Stimulated activated CD8-positive, alpha-beta memory T cell treated with anti-CD3 and anti-CD28 coated beads, Interleukin-7, amount 100 ng/mL, for 1 hour (primary cell): ENCODE measurements at places on chromosomes 12 and 14.

- DNase-seq, result no peak
Measured at GRCh38 chr12:91249518-91250272, 67.1 kb upstream of the DCN start.

DNA sequence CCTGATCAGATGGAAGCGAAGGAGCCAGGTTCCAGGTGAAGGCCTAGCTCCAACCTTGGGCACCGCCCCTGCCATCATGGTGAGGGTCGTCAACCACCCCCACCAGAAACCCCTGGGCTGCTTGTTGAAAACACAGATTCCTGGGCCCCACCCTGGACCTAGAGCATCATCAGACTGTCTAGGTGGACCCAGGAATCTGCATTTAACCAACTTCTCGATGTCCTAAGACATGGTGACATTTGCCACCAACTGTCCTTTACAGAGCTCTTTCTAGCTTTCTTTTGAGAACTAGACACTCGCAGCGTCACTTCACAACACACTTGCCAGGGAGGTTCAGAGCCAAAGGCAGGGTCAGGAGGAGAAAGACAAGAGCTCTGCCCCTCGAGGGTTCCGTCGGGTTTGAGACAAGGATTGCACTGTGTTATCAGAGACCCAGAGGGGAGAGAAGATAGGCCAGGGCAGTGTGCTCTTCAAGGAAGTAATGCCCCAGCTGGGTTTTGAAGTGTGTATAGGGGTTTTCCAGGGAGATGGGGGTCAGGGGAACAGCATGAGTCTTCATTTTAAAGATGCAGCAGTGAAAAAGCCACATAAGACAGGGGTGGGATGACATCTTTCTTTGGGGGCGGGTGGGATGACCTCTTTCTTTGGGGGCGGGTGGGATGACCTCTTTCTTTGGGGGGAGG lies 24.6 kb downstream of the RFLNA start:
- no peak for DNase-seq

DNA sequence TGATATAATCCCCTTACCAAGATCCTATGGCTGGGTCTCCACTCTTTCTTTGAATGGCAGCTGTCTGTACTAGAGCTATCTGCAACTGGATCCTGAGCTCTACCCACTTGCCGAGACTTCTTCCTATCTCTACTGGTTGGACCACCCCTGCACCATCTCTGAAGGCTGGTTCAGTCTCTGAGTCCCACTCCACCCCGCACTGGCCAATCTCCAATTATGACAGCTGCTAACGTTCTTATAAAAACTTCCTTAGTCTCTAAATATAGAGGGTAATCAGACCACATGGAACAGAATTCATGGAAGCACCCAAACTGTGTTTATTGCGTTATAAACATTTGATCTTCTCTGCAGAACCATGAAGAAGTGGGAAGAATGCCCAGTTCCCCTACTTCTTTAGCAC lies 186.6 kb upstream of the EEA1 start:
- no peak for DNase-seq

DNA sequence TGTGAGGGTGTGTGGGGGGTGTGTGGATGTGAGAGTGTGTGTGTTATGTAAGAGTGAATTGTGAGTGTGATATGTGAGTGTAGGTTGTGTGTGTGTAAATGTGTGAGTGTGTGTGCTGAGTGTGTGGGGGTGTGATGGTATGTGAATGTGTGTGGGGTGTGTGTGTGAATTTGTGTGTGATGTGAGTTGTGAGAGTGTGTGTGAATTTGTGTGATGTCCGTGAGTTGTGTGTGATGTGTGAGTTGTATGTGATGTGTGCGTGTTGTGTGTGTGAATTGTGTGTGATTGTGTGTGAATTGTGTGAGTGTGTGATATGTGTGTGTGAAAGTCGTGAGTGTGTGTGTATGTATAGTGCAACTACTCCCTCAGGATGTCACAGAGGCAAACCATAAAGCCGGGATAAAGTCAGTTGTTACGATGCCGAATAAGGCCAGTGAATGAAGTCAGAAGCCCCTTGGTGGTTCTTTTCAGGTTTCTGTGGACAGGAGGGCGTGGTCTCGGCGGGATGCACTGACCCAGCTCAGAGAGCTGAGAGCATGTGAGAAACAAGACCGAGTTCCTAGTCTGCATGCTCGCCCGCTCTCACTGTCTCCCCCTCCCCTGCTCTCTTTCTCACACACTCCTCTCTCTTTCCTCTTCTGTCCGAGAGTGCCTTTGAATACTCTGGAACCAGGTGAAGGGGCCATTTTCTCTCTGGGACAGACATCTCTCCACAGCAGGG lies 71.8 kb upstream of the MAX start:
- no peak for DNase-seq

DNA sequence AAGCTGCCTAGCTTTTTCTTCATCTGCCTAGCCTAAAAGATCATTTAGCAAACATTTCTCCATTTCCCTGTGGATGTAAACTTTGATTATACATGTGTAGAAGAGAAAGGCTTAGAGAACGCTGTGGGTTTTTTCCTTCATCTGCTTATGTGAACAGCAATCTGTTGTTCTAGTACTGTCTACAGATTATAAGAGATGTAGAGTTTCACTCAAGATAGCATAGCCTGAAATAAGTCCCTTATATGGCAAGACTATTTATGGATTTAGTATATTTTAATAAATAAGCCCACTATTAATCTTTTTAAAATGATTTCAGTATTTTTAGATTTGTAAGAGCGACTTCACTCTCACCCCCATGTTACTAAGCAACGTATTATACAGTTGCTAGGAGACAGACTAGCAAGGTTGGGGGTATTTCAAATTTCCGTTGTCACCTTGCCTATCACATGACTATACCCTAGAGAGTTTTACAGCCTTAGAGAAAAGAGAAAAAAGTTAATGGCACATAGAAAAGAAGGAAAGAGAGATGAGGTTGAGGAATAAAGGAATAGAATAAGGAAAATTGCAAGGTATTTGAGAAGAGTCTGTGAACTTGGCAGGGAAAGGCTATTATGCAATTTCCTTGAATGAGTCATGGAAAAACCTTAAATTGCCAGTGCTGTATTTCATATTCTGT lies 12.2 kb upstream of the TUBA1A start:
- no peak for DNase-seq

DNA sequence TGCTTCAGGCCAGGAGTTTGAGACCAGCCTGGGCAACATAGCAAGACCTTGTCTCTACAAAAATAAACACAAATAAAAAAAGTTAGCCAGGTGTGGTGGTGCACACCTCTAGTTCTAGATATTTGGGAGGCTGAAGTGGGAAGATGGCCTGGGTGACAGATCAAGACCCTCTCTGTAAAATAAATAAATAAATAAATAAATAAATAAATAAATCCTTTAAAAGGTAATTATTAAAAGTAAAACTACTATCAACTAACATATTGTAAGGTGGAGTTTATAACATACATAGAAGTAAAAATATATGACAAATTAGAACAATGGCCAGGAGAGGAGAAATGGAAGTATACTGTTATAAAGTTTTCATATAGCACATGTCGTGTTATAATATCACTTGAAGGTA lies 33.3 kb upstream of the CLMN start:
- no peak for DNase-seq

- no peak for DNase-seq
Measured at GRCh38 chr14:51310505-51310944, 70.5 kb downstream of the TMX1 start.

- no peak for DNase-seq
Measured at GRCh38 chr12:125089083-125089482, 23.8 kb downstream of the AACS start.

DNA sequence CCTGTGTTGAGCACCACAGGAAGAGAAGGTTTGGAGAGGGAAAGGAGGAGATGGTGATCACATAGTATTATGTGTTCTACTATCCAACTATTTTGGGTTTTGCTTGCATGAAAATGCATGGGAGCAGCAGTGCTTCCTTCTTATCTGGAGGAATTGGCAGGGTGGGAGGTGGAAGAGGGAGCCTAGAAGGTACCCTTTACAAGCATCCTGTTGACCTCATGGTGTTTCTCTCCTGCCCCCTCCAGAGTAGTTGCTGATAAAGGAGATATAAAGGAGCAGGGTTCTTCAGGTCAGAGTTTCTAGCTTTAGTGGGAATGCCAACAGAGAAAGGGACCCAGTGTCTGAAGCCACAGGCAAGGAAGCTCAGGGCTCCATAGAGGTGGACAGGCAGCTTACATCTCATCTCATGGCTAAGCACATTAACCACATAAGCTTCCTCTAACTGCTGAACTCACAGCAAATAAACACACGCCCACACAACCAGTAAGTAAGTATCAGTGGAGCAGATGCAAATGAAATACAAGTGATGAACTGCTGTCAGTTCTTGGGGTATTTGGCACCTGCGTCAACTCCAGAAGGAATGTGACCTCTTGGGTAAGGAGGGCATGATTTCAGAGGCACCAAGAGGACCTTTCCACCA lies 174.2 kb upstream of the SLC38A2 start:
- no peak for DNase-seq

- DNase-seq, result no peak
Measured at GRCh38 chr14:64993266-64993930, 6.7 kb downstream of the FNTB start.

DNA sequence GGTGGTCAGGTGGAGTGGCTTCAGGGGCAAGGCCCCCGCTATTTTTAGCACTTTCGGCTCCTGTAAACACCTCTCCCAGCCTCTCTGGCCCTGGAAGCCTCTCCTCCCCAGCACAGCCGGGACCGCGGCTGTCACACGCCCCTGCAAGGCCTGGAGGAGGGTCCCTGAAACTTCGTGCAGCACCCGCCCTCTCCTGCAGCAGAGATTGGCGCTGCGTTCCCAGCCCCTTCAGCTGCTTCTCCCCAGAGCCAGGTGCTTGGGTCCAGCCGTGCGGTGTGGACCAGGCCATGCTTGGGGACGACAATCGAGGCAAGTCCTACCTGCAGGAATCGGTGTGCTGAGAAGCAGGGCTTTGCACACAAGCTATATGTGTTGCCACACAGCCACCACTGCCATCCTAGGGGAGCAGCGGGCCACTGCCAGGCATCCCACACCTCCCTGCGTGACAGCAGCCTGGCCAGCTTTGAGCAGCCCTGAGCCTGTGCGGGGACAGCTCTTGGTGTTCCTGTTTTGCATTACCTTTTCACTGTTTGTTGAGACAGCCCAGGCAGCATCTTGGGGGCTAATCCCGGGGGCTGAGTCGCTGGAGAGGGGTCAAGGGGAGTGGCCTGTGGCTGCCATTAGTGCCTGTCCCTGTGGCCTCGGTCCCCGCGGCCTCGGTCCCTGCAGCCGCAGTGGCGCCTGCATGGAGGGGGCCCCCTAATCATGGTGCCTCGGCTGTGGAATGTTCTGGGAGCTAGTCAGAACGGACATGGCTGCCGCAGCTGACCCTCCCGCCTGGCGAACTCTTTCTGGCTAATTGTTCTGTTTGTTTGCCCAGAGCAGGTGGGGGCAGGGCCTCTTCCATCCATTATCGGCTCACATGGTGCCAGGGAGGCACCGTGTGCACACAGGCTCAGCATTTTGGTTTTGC lies 27.6 kb upstream of the TRAF3 start:
- DNase-seq, result no peak

GRCh38 chr12:133222211-133222610 lies 13.5 kb downstream of the ANHX start:
- no peak for DNase-seq

- no peak for DNase-seq
Measured at GRCh38 chr12:114747012-114747858, 63.3 kb upstream of the TBX3 start.

DNA sequence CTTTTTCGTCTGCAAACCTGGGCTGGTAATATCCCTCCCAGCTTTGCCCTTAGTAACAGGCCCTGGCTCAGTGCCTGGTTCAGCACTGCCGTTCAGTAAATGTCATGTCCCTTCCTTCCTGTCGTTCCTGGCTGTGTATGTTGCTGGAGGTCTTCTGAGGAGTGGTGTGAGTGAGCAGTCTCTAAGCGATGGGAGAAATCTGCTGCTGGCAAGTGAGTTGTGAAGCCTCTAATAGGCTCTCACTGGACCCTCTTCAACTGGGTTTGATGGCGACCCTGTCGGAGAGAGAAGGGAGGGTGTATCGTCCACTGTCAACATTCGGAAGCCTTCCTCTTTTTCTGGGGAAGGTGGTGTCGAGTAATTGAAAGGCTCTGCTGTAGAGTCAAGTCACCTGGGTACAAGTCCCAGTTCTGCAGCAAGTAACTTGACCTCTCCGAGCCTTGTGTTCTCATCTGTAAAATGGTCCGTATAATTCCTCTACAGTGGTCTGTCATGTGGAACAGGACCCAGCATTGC lies 62.8 kb downstream of the HRK start:
- no peak for DNase-seq

DNA sequence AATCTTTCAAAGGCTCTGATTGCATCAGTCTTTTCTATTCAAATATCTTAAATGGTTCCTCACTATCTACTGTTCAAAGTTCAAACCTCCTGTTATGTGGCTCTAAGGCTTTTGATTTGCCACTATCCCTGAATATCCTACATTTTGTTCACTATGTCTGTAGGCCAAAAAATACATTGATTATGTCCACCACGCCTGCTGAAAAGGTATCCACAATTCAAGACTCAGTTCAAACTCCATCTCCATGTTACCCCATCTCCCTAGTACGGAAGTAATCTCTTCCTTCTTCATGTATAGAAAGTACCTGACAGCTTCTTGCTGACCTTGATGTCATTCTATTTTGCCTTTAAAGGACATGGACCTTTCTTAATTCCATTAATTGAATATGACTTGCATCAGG lies 24.8 kb downstream of the TAOK3 start:
- no peak for DNase-seq

GRCh38 chr12:1768615-1769014 lies 51.8 kb upstream of the LRTM2 start:
- DNase-seq, result no peak

DNA sequence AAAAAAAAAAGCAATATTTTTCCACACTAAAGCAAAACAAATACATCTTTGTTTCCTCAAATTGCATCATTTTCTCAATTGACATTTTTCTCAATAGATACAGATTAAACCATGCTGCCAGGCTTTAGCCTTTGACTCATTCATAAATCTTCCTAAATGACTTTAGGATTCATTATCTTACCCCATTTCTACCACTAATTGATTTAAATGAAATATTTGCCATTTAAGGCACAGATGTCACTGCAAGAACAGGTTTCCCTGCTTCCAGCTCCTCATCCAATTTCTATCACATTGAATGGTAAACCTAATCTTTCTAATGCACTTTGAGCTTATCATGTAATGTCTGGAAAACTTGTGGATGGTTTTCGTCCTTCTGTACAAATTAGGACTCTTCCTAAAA lies 298.7 kb downstream of the RPL10L start:
- DNase-seq, result no peak

DNA sequence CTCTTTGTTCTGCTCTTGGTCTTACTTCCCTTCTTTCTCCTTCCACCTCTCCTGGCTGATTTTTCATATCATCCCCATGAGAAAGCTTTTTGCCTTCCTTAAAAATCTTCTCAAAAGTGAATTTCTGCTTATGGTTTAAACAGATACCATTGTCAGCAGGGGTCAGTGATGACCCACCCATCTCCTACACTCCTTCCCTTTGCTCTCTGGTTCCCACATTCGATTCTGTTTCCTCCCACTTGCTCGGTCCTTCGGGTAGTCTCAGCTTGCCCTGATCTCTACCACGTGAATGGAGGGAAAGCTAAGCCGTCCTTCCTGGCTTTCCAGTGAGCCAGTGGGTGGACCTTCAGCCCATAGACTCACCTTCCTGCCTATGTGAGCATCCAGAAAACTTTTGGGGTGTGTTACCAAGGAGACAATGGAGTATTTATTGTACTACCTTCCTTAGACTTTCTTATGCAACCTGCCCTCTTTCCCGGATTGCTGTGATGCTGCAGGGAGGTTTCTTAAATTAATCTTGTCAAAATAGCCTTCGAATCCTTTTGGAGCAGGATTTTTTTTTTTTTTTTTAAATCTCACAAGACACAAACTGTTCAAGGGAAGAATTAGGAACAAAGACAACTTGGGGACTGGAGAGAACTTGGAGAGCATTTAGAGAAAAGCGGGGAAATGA lies 306.3 kb downstream of the CACNA1C start:
- no peak for DNase-seq
